ENCODE measurements at places on chromosomes 1 and 21. TPM values are rescaled to one million over a fixed set of nuclear protein-coding genes. Genes with fewer than 3 reads are reported as not detected.

Gene MRPL39
- 17.8 TPM for total RNA-seq

Gene SYT14
- total RNA-seq = 7.6 TPM

Gene FMO4
- total RNA-seq = 5.7 TPM

Gene CLCA2
- not detected for total RNA-seq

DNA sequence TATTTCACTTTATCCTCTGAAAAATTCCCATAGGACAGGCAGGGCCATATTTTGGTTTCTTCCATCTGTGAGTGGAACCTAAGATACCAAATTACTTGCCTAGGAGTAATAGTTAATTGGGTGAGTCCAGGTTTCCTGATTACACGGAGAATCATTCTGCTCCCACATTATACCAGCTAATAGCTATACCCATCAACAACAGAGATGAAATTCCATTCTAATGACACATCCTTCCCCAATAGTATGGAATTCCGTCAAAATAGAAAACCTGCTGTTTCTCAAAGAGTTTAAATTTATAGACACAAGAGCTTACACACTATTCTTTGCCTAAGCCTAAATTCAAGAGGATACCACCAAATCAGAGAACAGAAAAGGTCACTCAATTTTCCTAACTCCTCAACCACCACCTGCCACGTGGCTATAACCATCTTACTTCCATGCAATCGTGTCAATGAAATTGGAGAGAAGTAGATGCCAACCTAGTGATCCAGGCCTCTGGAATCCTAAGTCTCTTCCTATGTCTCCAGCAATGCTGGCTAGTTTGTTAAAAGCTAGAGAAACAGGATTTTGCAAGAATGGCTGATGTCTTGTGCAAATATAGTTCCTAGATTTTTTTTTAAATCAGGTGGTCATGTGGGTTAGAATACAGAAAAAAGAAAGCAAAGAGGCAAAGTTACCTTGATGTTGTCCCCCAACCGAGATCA, 6.2 kb downstream of the PPT1 start:
- DNase-seq = no peak
